Coronary artery (tissue), 2 donors: ENCODE measurements at places on chromosomes 11 and 22.

GRCh38 chr11:25981998-25982397 is 349.9 kb upstream of the ANO3 start:
- DNase-seq: no peak

DNA sequence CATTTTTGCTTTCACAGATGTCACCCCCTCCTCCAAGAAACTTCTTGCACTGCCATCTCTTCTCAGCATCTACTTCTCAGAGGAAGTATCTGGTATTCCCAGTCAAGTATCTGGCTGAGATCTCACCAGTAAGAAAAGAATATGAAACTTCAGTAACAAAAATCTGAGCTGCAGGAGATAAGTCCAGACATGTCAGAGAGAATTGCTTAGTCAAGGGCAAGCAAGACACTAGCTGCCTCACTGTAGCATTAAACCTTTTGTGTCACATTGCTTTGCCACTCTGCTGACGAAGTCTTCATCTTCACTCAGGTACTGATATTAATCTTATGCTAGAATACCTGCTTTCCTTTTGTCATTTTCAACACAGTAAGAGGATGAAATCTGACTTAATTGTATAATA is 70.6 kb upstream of the ZC3H12C start:
- no peak for DNase-seq

DNA sequence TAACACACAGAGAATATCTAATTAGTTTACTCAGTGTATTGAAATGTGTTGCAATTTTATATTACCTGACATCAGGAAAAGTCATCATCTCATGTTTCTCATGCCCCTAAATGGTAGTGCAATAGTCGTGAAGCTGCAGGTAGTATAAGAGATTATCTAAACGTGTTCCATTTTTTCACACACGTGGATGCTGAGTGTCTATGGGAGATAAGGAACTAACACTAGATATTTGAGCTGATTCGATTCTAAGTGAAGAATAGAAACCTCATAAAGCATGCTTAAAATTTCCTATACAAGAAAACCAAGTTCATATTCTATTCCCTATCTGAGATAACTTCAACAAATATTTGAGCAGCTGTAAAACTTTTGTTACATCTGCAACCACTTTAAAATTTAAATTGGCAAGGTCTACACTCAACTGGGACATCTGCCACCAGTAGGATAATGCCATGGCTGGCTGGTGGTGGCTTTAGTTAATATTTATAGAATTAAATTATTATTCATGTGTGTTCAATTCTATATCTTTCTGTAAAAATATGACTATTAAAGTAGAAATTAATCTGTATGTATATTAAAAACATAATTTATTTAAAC is 388.8 kb downstream of the LUZP2 start:
- DNase-seq: no peak

- peak; percentile 87 for DNase-seq
Observed at GRCh38 chr11:326842-327580, 6.4 kb upstream of the IFITM3 start.

- no peak for DNase-seq
Observed at GRCh38 chr11:43393765-43394355, 35.1 kb downstream of the TTC17 start.

GRCh38 chr11:93100211-93100610 is 97.6 kb downstream of the SLC36A4 start:
- no peak for DNase-seq

DNA sequence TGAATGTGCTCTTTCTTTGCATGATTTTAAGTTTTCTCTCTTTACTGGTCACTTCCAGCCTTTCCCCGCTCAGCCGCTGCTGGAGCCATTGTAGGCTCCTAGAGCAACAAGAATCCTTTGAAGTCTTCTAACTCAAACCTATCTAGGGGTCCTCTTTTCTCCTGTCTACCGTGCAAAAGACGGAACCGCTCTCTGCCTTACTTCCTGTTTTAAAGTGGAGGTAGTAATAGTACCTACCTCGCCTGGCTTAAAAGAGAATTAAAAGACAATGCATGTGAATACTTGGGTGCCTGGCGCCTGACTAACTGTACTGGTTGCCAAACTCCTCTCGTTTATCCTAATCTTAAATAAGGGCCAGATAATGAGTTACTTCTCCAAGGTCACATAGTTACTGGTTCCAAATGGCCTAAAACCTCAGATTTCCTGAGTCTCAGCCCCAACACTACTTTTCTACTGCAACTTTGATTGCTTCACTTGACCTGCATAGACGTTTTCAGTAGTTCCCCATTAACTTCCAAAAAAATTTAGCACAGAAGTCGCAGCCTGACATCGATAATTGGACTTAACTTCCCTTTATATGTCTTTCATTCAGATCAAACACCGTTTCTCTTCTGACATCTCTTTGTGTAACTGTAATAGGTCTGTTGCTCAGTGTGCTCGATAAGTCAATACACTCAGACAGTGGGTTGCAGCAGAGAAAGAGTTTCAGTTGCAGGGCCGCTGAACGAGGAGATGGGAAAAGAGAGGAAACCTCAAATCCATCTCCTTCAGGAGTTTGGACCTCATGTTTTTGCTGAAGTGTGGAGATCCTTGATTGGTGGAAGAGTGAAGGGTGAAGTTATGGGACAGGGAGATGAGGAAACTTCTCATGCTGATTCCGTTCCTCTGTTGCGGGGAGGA is 891 bp downstream of the SAMM50 start:
- DNase-seq: no peak

GRCh38 chr11:118427707-118428106 is 8.6 kb upstream of the KMT2A start:
- DNase-seq: no peak

DNA sequence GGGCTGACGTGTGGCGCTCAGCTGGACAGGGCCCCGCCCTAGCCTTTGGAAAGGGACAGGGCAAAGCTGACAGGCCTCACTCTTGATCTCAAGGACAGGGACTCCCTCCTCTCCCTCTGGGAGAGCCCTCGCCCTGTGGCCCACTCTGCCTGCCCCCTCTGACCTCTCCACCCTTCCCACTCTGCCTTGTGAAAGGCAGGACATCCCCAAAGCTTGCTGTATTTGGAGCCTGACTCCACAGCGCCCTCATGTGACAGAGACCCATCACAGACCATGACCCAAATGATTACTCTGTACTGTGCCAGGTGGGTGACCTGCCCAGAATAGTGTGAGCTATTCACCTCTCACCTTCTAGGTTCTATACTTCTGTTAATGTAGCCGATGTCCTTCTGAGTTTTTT is 18.8 kb downstream of the P2RY2 start:
- DNase-seq: no peak

DNA sequence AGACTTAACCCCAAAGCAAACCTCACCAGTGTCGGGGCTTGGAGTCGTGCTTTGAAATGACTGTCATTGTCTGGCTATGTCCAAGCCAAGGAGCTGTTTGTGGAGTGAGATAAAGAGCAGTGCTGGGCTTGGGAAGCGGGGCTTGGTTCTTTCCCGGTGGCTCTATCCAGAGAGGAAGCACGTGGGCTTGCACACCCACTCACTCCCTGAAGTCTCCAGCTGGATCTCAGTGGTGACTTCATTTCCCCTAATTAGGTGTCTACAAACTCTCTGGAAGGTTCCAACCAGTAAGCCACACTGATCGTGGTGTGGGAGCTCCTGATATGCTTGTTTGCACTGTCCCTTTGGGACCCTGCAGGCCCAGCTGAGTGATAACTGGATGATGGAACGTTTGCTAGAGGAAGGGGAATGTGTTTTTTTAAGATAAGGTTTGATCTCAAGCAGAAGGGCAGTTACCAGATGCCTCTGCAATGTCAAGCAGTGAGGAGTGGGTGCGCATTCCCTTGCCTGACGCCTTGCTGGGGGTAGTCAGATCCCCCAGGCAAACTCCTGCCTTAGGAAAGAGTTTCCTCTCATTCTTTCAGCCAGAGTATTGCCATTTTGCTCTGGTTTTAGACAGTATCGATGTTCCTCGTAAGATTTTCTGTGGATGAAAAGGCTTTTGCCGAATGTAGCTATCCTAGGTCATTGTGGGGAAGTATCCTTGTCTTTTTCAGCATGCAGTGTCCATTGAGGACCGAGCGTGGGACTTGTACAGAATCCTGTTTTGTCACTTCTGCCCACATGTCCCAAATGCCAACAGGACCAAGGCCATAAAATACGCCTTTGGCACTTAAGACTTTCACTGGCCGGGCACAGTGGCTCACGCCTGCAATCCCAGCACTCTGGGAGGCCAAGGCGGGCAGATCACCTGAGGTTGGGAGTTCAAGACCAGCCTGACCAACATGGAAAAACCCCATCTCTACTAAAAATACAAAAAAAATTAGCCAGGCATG is 90.9 kb downstream of the MICAL2 start:
- DNase-seq: peak; percentile 92

- peak; percentile 83 for DNase-seq
Observed at GRCh38 chr11:67352546-67353316, 615 bp downstream of the POLD4 start.

- no peak for DNase-seq
Observed at GRCh38 chr11:29263971-29264682, 752.7 kb downstream of the KCNA4 start.
